ENCODE measurements at places on chromosomes 12 and 14.

DNA sequence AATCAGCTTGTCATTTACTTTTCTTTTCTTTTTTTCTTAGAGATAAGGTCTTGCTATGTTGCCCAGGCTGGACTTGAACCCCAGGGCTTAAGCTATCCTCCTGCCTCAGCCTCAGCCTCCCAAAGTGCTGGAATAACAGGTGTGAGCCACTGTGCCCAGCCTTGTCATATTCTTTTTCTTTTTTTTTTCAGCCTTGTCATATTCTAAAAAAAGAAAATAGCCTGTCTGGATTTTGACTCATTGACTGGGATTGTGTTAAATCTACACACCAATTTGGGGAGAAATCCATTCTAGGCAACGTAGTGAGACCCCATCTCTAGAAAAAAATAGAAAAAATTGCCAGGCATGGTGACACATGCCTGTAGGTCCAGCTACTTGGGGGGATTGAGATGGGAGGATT, 24.1 kb downstream of the ATP5MC2 start:
- no peak for DNase-seq

DNA sequence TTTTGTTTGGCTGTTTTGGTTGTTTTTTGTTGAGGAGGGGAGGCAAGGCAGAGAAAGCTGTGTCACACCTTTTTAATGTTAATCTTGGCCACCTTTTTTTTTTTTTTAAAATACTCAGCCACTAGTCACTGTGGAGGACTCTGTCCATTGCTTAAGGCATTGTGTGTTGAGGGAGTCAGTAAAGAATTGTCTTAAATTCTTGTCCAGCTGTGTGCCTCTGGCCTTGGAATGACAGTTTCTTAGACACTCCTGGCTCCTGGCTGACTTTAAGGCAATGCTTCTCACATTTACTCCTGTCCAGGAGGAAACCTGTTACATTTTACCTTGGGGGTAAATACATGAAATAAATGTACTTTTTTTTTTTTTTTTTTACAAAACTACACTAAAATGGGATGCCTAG, 18.1 kb upstream of the SMCO2 start:
- DNase-seq: no peak

- no peak for DNase-seq
Observed at GRCh38 chr12:33562401-33562800, 122.8 kb upstream of the SYT10 start.

DNA sequence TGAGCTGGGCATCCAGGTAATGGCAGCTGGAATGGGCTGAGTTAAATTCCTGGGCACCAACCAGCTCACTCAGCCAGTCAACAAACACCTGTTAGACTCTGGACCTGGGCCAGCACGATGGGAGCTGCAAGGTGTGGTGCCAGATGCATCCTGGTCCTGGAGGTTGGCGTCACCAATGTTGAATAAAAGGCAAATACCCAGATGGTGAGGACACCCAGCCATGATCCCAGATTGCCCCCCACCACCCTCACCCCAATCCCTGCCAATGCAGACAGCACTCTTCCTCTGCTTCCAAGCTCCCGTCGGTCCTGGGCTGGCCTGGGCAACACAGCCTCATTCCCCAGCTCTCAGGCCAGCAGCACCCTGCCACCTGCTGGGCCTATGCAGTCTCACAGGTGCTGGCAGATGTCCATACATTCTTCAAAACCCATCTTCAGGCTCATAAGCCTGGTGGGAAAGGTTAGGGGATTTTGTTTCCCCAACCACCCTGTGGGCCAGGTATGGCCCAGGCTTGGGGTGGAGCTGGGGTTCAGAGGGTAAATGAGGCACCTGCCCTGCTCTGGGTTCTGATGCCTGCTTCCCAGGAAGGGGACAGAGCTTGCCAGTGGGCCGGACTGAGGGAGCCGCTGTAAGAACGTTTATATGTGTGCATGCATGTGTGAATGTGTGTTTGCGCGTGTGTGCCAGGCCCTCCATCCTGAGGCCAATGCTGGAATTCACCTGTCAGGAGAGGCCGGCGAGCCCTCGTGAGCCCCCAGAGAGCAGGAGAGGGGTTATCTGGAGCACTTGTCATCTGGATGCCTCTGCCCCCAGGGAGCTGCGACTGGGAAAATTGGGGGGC, 58.0 kb downstream of the LGMN start:
- peak; percentile 83 for DNase-seq

- peak; percentile 34 for DNase-seq
Observed at GRCh38 chr14:22047115-22047514, 373.5 kb upstream of the OR4E1 start.

DNA sequence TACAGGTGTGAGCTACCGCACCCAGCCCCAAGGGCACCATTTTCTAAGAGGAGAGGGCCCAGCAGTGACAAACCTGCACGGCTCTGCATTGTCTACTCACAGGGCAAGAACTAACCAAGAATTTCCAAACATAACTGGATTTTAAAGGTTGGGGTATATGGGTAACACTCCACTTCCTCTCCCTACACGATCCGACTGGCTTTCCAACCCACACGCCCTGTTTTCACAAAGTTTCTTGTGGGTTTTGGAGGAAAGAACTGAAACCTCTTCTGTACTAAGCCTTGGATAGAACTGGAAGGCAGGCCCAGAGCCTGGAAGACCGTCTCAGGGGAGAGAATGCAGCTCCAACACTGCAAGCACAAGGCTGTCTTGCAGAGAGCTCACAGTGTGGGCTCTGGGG, 24.9 kb downstream of the SNRNP35 start:
- DNase-seq: no peak

GRCh38 chr14:100584056-100585031, 2.9 kb downstream of the BEGAIN start:
- no peak for DNase-seq

DNA sequence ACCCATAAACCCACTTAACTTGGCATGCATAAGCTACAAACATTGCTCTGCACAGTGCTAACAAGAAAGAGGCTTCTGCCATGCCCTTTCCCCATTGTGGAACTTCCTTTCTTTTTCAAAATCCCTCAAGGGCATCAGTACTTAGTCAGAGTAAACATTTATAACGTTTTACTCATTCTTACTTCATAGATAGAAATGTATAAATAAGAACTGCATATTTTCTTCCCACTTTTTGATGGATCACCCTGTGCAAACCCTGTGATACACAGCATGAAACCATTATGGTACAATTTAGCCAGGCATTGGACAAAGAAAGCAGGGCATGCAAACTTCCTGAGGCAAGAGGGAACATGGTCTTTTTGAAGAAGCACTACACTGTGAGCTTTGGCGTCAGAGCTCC, 113.8 kb upstream of the FOXG1 start:
- DNase-seq: peak; percentile 96

- DNase-seq: peak; percentile 98
Observed at GRCh38 chr12:116495260-116495659, 63.9 kb upstream of the MAP1LC3B2 start.

- DNase-seq: no peak
Observed at GRCh38 chr12:29943683-29944082, 159.9 kb upstream of the TMTC1 start.

GRCh38 chr12:124626971-124627411, 59.6 kb upstream of the NCOR2 start:
- DNase-seq: no peak

- DNase-seq: no peak
Observed at GRCh38 chr12:110004598-110004997, 5.4 kb downstream of the ANKRD13A start.

GRCh38 chr12:109566424-109566823, 6.9 kb downstream of the MMAB start:
- DNase-seq: no peak

DNA sequence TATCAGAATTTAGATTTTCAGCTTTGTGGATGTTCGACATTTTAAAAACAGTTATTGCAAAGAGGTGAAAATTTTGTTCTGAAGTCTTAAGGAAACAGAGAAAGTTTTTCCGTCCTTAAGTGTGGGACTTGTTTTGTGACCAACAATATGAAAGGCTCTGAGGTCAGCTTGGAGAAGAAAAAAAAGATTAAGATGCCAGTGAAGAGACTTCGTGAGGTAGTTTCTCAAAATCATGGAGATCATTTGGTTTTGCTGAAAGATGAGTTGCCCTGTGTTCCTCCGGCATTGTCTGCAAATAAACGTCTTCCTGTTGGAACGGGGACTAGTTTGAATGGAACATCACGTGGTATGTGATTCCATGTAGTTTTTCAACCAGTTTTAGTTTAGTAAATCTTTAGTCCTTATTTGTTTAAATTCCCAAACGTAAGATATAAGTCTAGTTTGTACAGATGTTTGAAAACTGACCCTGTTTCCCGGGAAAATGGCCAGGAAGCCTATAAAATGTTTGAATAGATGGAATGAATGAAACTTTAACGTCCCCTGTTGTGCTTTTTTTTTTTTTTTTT, 682 bp downstream of the KIAA0586 start:
- peak; percentile 80 for DNase-seq

DNA sequence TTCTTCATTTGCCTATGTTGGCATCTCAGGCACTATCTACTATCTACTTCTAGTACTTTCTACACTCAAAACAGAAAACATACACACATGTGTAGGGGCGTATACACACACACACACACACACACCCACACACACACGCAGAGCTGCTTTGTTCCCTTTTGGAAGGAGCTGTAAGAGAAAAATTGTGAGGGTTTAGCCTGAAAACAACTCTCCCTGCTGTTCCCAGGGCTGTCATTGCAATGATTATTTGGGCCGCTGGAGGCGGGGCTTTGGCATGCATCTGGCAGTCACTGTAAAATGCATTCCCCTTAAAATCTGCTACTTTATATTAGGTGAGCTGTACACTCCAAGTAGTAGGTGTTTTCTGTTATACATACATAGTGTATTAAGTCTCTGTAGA, 29.1 kb upstream of the SLC38A2 start:
- DNase-seq: no peak

- no peak for DNase-seq
Observed at GRCh38 chr12:5497329-5498053, 65.6 kb downstream of the NTF3 start.
